ENCODE measurements at places on chromosomes 6 and 20. TPM values are rescaled to one million over a fixed set of nuclear protein-coding genes. Genes with fewer than 3 reads are reported as not detected.

TULP4 gene
- 94.1 TPM for total RNA-seq

F13A1 gene
- total RNA-seq: 0.48 TPM

FAM162B gene
- 1.8 TPM for total RNA-seq

FKBP1C gene
- total RNA-seq: 0.79 TPM

GNRH2 gene
- total RNA-seq: 0.99 TPM

RAET1L gene
- total RNA-seq: not detected

DNA sequence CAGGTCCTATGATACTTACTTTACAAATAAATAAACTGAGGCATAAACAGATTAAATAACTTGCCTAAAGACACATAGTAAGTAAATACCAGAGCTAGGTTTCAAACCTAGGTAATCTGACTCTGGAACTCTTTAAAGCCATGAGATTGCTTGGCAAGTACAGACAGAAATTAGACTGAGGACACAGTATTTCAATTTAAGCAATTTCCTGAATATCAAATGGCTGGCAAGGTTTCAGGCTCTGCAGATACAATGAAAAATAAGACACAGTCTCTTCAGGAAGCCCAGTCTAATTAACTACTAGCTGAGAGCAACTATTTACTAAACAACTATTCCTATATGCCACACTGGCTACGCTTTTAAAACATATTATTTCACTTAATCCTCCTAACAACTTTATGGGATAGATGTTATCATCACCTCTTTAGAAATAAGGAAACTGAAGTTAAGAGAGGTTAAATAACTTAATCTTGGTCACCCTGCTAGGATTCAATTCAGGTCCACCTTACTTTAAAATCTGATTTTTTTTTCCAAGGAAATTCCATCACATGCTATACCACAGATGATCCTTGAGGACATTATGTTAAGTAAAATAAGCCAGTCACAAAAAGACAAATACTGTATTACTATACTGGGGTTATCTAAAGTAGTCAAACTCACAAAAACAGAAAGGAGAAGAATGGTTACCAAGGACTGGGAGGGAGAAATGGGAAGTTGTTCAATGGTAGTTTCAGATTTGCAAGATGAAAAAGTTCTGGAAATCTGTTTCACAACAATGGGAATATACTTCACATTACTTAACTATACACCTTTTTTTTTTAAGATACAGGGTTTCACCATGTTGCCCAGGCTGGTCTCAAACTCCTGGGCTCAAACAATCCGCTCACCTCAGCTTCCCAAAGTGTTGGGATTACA, 4.1 kb downstream of the TRPC4AP start:
- no peaks in the 10 kb centered on the region for H3K27me3 ChIP-seq
- peak overlapping the region; percentile 58 for H3K4me3 ChIP-seq
- no peak overlapping the region for H3K27ac ChIP-seq
- DNase-seq: no peak
- H3K36me3 ChIP-seq: peaks cover 16% of the 10 kb centered on the region

GRCh38 chr6:44715188-44715587, 327.7 kb downstream of the CDC5L start:
- no peaks in the 10 kb centered on the region for H3K36me3 ChIP-seq
- peaks cover 14% of the 10 kb centered on the region for H3K4me1 ChIP-seq
- H3K27ac ChIP-seq: no peak overlapping the region
- no peak overlapping the region for H3K4me3 ChIP-seq
- peak; percentile 76 for DNase-seq
- H3K27me3 ChIP-seq: peaks cover 16% of the 10 kb centered on the region

GRCh38 chr20:57795342-57795697, 85.5 kb upstream of the PMEPA1 start:
- no peak overlapping the region for H3K4me3 ChIP-seq
- H3K36me3 ChIP-seq: no peaks in the 10 kb centered on the region
- DNase-seq: no peak
- H3K27me3 ChIP-seq: peaks cover 9% of the 10 kb centered on the region
- peaks cover 16% of the 10 kb centered on the region for H3K4me1 ChIP-seq

DNA sequence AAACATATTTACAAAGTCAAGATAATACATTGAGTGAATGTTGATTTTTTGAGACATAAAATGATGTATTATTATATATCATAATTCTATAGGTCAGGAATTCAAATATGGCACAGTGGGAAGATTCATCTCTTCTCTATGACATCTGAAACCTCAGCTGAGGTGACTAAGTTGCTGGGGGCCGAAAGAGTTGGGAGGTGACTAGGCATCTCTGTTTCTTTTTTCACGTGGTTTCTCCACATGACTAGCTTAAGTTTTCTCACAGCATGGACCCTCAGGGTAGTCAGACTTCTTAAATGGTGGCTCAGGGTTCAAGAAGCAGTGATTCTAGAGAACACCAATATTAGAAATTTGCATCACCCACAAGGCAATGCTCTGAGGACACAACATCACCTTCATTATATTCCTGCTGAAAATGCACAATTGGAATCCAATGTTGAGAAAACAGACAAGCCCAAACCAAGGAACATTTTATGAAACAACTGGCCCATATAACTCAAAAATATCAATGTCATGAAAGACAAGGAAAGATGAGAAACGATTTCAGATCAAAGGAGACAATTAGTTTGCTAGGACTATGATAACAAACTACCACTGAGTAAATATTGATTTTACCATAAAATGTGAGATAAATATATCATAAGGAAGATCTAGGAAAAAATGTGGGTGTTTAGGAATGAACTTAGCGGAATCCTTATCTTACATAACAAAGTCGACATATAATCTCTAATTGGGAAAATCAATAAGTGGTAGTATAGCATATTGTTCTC, 273.3 kb upstream of the IRAK1BP1 start:
- no peak overlapping the region for H3K4me3 ChIP-seq
- no peak for DNase-seq
- H3K36me3 ChIP-seq: no peaks in the 10 kb centered on the region
- no peaks in the 10 kb centered on the region for H3K4me1 ChIP-seq
- no peak overlapping the region for H3K27ac ChIP-seq

DNA sequence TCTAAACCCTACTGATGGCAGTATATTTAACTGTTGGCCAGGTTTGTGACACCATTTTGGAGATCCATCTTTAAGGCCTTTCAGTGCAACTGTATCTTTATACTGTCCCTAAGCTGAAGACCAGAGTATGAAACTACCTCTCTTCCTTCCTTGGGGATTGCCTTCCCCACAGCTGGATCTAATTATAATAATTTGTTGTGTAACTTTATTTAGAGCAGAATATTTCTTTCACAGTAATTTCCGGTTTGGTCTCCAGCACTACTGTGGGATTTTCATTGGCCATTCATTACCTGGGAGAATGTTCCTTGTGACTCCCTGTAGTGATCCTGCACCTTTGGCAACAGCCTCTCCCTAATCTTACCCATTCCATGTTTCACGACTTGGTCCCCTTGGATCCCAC, 75.2 kb downstream of the AKAP7 start:
- H3K4me3 ChIP-seq: no peak overlapping the region
- no peak overlapping the region for H3K27ac ChIP-seq
- peaks cover 8% of the 10 kb centered on the region for H3K36me3 ChIP-seq
- no peak for DNase-seq
- no peaks in the 10 kb centered on the region for H3K4me1 ChIP-seq

DNA sequence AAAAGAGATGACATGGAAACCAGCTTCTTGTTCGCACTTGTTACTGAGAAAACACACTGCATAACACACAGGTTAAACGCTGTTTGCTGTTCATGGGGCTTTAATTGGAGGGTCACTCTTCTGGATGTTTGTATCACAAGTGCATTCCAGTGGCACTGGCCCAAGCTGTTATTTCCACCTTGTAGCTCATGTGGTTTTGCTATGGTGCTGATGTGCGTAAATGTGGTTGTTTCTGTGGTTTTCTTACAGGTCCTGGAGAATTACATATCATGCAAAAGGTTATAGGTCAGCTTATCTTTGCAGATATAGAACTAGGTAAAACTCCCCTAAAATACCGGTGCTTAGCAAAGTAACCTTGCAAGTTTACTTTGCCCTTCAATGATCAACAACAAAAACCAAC, 89.3 kb upstream of the AHI1 start:
- no peak for DNase-seq
- H3K27ac ChIP-seq: no peak overlapping the region
- H3K4me3 ChIP-seq: no peak overlapping the region
- no peaks in the 10 kb centered on the region for H3K4me1 ChIP-seq

DNA sequence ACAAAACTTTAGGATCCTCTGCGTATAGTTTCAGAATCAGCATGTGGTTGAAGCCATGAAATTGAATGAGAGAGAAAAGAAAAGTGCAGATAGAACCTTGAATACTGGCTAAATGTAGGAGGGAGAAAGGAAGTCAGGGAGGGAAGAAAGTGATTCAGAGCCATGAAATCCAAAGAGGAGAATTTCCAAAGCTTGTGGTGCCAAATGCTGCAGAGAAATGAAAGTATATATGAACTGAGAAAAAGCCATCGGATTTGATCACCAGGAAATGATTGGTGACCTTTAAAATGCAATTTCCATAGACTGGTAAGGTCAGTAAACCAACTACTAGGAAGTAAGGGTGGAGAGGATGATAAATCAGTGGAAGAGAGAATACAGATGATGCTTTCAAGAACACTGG, 142.3 kb downstream of the TFAP2A start:
- no peak overlapping the region for H3K27ac ChIP-seq
- peaks cover 9% of the 10 kb centered on the region for H3K27me3 ChIP-seq
- no peak for DNase-seq
- H3K36me3 ChIP-seq: no peaks in the 10 kb centered on the region
- H3K4me1 ChIP-seq: peaks cover 18% of the 10 kb centered on the region
- H3K4me3 ChIP-seq: no peak overlapping the region

DNA sequence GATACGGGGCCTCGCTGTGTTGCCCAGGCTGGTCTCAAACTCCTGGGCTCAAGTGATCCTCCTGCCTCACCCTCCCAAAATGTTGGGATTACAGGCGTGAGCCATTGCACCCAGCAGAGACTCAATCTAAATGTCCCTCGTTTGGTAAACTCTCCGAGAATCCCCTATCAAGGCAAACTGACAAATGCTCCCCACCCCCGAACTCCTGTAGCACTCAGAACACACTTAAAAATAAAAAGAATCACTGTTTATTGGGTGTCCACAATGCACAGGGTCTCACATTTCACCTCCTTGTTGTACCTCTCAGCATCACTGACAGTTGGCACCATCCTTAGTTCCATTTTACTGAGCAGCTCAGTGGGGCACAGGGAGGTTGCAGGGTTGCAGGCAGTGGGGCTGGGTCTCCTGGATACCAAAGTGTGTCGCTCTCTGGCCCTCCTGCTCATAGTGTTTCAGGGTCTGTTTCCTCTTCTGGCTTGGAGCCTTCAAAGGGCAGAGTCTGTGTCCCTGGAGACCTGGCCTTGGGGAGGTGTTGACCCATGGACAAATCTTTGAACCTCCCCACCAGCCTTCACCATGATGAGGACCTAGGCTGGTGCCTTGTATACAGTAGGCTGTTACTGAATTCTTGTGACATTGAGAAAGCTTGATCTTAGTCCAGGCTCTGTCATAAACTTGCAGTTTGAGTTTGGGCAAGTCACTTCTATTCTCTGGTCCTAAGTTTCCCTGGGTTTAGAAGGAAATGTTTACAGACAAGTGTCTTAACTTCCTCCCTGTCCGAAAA, 8.5 kb upstream of the SRC start:
- H3K27ac ChIP-seq: no peak overlapping the region
- H3K4me3 ChIP-seq: no peak overlapping the region
- H3K36me3 ChIP-seq: no peaks in the 10 kb centered on the region
- DNase-seq: no peak
- peaks cover 33% of the 10 kb centered on the region for H3K4me1 ChIP-seq
- H3K27me3 ChIP-seq: no peaks in the 10 kb centered on the region

DNA sequence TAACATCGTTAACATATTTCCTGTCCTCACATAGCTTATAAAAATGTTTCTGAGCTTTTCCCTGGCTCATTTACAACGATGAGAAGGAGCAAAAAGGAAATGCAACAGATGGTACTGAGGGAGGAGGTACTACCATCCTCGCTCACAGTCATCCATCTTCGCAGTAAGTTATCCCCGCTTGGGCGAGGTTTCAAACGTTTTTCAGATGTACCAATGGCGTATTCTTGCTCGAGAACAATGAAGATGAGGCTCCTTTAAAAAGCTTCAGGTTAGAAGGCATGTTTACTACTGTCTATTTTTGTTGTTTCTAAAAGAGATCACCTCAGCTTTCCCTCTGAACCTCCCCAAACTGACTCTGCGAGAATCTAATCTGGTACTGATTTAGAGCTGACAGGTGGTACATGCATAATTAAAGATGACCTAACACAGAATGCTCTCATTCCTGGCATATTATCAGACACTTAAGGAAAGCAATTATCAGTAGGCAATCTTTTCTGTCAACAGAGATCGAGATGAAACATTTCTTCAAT, 178.7 kb downstream of the GJA10 start:
- H3K27ac ChIP-seq: no peak overlapping the region
- H3K4me1 ChIP-seq: peaks cover 57% of the 10 kb centered on the region
- H3K36me3 ChIP-seq: peaks cover 4% of the 10 kb centered on the region
- DNase-seq: no peak

DNA sequence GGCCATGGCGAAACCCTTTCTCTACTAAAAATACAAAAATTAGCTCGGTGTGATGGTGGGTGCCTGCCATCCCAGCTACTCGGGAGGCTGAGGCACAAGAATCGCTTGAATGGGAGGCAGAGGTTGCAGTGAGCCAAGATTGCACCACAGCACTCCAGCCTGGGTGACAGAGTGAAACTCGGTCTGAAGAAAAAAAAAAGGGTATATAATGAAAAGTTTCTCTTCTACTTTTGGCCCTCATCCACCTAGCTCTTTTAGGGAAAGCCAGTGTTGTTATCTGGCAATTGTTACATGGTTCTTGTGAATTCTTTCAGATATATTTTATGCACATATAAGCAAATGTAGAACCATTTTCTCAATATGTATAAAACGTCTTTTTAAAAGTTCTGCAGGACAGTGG, 19.0 kb downstream of the KIF3B start:
- H3K4me3 ChIP-seq: no peak overlapping the region
- H3K27ac ChIP-seq: no peak overlapping the region
- H3K27me3 ChIP-seq: no peaks in the 10 kb centered on the region
- DNase-seq: no peak
- H3K36me3 ChIP-seq: no peaks in the 10 kb centered on the region
- H3K4me1 ChIP-seq: peaks cover 18% of the 10 kb centered on the region

All from type B pancreatic cell (in vitro differentiated cells).